ENCODE measurements at places on chromosomes 7 and 10. TPM values are rescaled to one million over a fixed set of nuclear protein-coding genes. Genes with fewer than 3 reads are reported as not detected.

- no peak for DNase-seq
Measured at GRCh38 chr7:157650131-157650631, 313.4 kb downstream of the DNAJB6 start.

Gene CD36
- total RNA-seq = 3.2 TPM

Gene TNKS2
- 20.2 TPM for total RNA-seq

DNA sequence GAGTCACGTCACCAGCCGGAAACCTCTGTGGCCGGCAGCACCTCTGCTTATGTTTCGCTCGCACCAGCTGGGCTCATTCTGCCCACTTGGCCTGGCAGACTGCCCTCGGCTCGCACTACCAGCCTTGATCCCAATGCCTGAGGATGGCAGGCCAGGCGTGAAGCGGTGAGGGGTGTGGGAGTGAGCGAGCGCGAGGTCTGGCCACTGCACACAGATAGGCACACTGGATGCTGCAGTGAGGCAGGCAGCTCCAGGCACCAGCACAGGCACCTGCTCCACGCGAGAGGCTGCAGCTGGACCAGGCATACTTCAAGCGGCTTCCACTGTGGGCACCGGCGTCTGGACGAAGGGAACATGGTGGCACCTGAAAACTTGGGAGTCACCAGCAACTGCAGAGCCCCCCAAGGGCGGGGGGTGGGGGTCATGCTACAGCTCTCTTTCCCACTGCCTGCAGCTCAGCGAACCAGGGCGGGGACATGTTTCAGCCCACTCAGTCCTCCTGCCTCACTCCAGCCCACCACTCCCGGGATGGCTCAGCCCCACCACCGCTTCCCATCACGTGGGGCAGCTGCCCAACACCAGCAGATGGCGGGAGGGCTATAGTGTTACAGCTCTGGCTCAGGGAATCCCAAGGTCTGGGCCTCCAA, 5.4 kb upstream of the DMTF1 start:
- no peak for DNase-seq

DNA sequence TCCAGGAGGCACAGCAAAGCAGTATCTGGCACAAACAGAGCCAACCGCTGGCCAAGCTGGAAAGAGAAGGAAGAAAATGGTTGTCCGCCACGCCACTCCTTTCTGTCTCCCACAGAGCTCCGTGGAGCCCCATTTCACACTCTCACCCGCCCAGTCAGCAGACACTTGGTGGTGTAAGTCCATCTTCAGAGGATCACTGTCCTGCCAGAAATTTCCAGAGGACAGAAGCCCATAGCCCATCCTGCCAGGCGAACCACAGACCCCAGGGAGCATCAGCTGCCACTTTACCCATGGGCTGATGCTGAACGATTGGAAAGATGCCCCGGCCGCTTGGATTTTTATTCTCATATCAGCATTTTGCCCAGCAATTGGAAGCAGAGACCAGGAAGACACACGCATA, 144.7 kb upstream of the LYZL2 start:
- DNase-seq = no peak
